ENCODE measurements at places on chromosomes 16 and 17.

DNA sequence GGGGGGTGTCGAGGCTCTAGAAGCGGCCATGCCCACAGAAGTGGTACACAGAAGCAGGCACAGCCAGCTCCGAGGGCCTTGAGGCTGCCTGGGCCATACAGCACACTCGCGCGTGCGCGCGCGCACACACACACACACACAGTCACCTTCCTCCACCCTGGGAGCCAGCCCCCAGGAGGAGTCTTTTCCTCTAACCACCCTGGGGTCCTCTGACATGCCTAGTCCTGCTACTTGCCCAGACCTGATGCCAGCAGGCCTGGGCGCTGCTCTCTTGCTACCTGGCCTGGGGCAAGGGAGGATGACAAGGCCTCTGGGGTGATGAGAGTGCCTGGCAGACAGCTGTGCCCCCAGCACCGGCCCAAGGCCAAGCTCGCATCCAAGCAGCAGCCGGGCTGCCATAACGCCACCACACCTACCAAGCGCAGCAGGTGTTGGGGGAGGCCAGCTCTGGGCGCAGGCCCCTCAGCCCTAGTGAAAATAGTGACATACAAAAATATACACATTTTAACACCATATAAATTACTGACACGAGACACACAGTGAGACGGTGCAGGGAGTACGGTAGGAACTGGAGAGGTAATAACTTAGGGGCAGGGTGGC, 41.1 kb downstream of the TSC2 start:
- DNase-seq = no peak

DNA sequence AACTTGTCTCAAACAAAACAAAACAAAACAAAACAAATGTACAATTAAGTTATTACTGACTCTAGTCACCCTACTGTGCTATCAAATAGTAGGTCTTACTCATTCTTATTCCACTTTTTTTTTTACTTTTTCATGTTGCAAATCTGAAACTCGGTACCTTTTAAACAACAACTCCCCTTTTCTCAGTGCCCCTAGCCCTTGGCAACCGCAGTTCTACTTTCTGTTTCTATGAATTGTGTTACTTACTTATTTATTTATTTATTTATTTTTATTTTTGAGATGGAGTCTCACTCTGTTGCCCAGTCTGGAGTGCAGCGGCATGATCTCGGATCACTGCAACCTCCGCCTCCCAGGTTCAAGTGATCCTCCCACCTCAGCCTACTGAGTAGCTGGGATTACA, 104.0 kb downstream of the SLC39A11 start:
- DNase-seq = no peak

DNA sequence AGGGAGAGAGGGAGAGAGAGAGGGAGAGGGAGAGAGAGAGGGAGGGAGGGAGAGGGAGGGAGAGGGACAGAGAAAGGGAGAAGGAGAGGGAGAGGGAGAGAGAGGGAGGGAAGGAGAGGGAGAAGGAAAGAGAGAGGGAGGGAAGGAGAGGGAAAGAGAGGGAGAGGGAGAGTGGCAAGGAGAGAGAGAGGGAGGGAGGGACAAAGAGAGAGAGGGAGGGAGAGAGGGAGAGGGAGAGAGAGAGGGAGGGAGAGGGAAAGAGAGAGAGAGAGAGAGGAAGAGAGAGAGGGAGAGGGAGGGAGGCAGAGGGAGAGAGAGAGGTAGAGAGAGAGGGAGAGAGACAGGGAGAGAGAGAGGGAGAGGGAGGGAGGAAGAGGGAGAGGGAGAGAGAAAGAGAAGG, 73.5 kb downstream of the AXIN2 start:
- DNase-seq = no peak

- no peak for DNase-seq
Observed at GRCh38 chr17:44108440-44109311, 14.8 kb downstream of the HDAC5 start.

GRCh38 chr17:28972437-28972836, 21.1 kb upstream of the PHF12 start:
- no peak for DNase-seq

DNA sequence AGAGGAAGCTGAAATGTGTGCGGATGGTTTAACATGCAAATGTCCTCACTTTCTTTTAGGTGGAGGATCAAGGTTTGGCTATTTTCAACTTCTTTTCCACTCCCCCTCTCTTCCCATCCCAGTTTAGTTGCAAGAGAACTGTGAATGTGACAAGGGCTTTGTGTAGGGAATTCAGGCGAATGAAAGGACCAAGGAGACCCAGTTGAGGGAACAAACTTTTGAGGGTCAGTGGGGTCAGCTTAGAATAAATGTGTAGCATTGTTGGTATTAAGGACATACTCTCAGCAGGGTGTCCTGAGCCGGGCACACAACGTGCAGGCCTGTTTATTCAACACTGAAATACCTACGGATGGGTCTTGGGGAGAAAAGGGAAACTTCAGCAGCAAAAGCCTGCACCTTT, 346.0 kb downstream of the PMP22 start:
- DNase-seq = no peak

- DNase-seq = no peak
Observed at GRCh38 chr16:14070555-14070876, 603 bp upstream of the MRTFB start.

DNA sequence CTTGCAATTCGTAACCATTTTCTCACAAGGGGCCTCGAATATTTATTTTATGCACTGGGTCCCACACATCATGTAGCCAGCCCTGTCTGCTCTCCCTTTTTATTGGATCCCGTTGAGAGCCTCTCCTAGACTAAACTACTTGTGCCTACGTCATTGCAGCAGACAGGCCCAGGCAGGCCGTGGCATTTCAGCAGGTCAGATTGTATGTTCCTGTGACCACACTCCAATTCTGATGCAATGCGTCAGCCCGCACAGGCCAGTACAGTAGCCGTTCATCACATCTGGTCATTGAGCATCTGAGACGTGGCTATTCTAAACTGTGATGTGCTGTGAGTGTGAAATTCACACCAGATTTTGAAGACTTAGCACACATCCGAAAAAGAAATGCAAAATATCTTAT, 42.2 kb downstream of the ABAT start:
- DNase-seq = no peak

GRCh38 chr17:72862276-72862999, 230.1 kb downstream of the SLC39A11 start:
- DNase-seq = no peak

- DNase-seq = no peak
Observed at GRCh38 chr16:29925105-29925756, 795 bp downstream of the KCTD13 start.

DNA sequence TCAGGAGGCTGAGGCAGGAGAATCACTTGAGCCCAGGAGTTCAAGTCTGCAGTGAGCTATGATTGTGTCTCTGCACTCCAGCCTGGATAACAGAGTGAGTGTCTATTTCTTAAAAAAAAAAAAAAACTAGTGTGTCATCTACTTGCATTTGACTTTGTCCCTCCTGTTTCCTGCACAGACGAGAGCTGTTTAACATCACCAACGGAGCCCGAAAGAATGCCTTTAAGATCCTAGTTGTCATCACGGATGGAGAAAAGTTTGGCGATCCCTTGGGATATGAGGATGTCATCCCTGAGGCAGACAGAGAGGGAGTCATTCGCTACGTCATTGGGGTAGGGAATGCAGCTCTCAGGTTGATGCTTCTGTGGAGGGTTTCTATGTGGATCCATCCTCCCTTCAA, 13.4 kb downstream of the ITGAM start:
- no peak for DNase-seq

GRCh38 chr17:596287-596686, 118.4 kb downstream of the VPS53 start:
- DNase-seq = peak; percentile 85

DNA sequence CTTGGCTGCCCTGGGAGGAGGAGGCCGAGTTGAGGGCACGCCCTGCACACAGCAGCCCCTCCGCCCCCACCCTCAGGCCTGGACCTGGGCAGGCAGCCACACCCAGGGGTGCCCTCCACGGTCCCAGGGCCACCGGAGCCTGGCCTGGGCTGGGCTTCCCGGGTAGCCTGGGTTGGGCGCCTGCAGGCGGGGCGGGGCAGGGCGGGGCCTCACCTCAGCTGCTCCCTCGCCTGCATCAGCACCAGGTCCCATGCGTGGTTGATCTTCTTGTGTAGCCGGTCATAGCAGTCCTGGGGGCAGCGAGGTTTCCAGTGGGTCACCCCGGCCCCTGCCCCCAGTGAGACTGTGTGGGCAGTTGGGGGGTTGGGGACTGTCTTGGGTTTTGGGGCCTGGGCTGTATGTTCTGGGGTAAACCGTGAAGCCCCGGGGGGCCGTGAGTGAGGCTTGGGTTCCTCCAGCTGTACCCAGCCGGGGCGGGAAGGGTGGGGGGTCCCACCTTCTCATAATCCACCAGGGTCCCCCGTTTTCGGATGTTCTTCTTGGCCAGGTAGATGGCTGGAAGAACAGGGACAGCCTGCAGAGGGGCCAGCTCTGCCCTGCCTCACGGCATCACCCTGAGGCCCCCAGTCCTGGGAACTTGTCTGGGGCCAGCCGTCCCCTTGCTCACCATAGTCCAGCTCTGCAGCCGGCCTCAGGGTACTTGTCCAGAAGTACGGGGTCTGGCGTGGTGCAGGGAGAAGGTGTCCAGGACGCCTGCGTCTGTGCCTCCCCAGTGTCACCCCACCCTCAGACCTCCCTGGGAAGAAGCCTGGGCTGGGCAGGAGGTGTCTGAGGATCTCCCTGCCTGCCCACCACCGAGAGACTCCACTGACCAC, 2.0 kb downstream of the RGS11 start:
- DNase-seq = peak; percentile 8

- peak; percentile 80 for DNase-seq
Observed at GRCh38 chr17:48026502-48027321, 10.9 kb downstream of the COPZ2 start.

- no peak for DNase-seq
Observed at GRCh38 chr17:48393283-48393682, 36.7 kb downstream of the SKAP1 start.

GRCh38 chr17:28433721-28434120, 27.7 kb upstream of the SLC46A1 start:
- no peak for DNase-seq

- peak; percentile 67 for DNase-seq
Observed at GRCh38 chr17:42629411-42630009, 20.0 kb downstream of the TUBG1 start.

DNA sequence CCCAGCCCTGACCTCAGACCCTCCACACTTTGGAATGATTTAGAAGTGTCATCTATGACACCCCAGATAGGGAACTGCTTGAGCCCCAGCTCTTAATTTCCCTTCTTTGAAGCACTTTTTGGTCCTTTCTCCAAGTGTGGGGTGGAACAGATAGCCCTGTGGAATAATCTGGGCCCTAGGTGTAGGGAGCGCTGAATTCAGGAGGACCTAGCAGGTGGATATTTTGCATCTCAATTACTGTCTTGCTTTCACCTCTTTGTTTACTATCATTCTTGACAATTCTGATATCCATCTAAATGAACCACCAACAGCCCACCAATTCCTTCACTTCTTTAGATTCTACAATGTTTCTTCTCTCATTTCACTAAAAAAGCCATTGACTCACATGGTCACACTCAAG, 850.4 kb downstream of the KCNJ2 start:
- DNase-seq = no peak

- no peak for DNase-seq
Observed at GRCh38 chr17:2184993-2185931, 118.3 kb downstream of the SMG6 start.

DNA sequence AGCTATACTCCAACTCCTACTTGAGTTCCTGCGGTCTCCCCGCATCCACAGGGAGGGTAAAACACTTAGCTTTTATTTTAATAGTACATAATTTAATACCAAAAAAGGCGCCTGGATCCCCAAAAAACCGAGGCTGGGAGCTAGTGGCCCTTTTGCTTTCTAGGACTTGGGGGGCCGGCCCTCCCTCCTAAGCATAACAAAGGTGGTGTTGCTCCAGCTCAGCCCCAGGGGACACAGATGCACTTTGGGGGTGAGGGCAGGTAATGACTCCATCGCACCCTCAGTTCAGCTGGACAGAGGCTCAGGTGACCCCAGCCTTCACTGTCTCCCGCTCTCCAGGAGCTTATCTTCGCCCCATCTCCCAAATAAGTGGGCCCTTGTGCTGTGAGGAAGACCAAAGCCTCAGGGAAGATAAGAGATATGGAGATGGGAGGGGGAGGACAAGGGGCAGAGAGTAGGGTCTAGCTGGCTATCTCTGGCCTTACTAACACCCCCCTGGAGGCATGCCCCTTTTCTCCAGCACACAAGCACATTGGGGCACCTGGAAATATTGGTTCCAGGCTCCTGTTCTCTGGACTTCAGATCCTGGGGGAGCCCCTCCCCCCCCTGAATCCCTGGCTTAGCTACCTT, 2.8 kb upstream of the NHERF1 start:
- no peak for DNase-seq

DNA sequence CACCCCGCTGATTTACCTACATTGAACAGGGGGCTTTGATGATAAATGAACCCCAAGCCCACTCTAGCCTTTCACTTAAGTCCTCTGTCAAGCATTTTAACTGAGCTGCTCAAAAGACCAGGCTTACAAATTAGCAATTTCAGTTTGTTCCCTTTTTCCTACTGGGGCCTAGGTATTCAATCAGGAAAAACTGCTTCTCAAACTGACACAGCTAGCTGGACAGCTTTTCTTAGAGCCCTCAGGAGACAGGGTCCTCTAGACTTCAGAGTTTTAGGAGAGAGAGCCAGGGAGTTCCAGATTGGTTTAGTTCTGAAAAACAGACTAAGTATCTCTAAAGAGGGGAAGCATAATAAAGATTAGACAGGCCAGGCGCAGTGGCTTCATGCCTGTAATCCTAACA, 6.2 kb upstream of the HEXIM2 start:
- DNase-seq = no peak

DNA sequence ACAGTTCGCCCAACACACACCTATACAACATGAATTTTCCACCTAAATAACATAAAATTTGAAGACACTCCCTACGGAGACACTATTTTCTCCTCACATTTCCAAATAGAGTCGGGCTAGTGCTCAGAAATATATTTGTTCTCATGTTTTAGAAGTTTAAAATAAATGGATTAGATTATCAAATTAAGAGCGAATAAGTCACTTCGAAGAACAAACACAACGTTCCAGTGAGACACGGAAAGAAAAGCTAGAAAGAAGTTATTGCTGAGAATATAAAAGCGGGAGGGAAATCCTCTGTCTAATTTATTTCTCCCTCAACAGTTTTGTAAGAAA, 2.0 kb upstream of the HS3ST3B1 start:
- no peak for DNase-seq

GRCh38 chr17:38451030-38451839, 23.0 kb downstream of the ARHGAP23 start:
- DNase-seq = no peak

- no peak for DNase-seq
Observed at GRCh38 chr16:8712589-8713361, 38.4 kb downstream of the ABAT start.

DNA sequence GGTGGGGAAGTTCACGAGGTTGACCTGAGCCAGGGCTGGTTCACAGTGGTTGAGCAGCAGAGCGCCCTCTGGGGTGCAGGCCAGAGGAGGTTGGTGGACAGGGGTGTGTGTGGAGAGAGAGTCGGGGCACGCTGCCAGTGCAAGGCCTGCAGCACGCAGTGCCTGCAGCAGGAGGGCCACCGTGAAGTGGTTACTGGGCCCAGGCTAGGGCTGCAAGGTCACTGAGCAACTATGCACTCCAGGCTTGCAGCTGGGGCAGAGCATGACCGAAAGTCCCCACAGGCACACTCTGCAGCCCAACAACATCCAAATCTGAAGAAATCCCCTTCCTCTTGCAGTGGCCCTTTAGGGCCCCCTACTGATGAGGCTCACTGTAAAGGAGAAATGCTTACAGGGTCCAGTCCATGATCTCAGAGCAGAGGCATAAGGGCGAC, 89.1 kb upstream of the NOL11 start:
- no peak for DNase-seq

GRCh38 chr16:62661435-62661834, 625.2 kb upstream of the CDH8 start:
- DNase-seq = no peak
